ENCODE measurements at places on chromosomes 11 and 22.

GRCh38 chr11:17013548-17014320, 480 bp downstream of the PLEKHA7 start:
- DNase-seq: no peak

DNA sequence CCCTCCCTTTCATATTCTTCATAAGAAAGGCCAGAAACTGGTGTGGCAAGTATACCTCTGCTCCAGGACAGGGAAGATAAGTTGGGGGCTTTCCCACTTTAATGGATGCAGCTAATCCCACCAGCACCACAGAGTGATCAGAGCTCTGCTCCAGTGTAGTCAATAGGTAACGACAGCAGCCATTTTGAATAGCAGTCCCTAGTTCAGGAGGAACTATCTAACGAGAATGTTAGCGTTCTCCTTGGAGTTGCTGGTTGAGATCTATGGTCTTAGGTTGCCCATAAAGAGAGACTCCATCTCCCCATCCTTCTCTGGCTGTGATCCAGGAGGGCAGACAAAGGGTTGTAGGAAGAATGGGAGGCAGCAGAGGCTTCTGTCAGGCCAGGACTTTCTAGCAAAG, 64.0 kb upstream of the CCDC90B start:
- no peak for DNase-seq

GRCh38 chr11:70859180-70859579, 393.2 kb downstream of the SHANK2 start:
- DNase-seq: no peak

GRCh38 chr11:3022300-3022967, 30.3 kb upstream of the NAP1L4 start:
- DNase-seq: no peak

- no peak for DNase-seq
Observed at GRCh38 chr11:134476435-134477021, 64.5 kb upstream of the B3GAT1 start.

DNA sequence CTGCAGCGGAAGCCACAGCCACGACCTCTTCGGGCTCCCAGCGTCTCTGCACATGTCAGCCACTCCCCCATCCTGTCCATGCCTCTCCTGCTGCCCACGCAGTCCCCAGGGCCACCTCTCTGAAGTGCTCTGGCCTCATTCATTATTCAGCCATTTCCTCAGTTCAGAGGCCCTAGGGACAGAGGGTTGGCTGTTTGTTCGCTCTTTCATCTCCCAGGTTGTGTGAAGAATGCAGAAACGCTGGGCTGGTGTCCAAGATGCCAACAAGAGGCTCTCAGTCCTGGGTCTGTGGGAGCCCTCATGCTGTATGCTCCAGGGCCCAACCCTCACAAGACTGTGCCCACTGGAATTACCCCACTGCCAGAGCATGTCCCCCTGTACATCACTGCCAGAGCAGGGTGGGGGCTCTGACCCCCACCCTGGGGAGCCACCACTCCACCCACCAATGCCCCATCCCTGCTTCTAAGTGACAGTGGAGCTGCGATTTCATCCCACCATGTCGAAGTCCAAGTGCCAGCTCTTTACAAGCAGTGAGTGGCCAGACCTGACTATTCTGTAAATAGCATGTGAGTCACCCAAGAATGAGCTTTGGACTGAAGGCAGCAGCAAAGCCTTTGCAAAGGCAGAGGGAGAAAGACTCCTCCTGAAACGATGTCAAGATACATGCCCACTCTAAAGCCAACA, 209.6 kb downstream of the BUD13 start:
- no peak for DNase-seq

- no peak for DNase-seq
Observed at GRCh38 chr11:60528934-60529333, 13.7 kb downstream of the MS4A13 start.

- DNase-seq: no peak
Observed at GRCh38 chr11:116557282-116557681, 215.5 kb downstream of the BUD13 start.

- DNase-seq: no peak
Observed at GRCh38 chr11:117796872-117797529, at the start of gene DSCAML1. Gene DSCAML1, minus strand, starts transcription at chr11:117797216. Its CDS starts 137 bp downstream, at chr11:117797079.

DNA sequence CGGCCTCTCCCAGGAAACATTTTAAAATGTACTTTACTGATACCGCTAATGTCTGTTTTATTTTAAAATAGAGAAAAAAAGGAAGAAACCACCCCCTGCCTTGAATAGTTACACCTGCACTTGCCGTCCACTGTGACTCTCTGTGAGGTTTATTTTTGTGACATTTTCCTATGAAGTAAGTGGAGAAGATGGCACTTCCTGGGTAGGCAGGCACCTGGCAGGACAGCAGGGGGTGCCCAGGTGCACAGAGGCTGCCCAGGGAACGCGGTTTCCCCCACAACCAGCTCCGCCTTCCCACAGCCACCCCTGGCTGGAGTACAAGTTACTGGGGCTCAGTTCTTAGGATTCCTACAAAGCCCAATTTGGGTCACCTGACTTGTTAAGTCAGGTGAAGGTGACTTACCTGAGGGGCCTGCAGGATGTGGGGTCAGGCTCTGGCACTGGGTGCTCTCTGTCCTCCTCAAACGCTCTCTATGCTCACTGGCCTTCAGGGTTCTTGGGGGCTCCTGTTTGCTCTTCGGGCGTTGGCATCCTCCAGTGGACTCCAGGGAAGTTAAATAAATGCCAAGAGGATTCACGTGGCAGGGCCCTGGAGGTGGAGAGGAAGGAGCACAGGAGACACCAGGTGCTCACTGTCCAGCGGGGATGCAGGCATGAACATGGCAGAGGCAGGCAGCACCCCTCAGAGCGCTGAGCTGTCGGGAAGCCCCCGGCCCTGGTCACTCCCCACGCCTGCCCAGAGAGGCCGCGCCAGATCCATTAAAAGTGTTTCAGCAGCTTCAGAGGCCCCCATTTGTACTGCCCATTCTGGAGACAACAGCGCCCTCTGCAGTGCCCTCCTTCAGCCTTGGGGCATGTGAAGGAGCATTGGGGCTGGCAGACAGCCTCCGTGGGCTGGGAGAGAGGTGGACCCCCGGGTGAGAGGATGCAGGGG, 1021.2 kb downstream of the TBC1D22A start:
- no peak for DNase-seq

- no peak for DNase-seq
Observed at GRCh38 chr11:44483919-44484610, 81.4 kb upstream of the CD82 start.

GRCh38 chr22:42376711-42377554, 55.3 kb downstream of the NFAM1 start:
- DNase-seq: no peak

GRCh38 chr11:59145534-59145933, 2.9 kb downstream of the FAM111A start:
- DNase-seq: no peak

GRCh38 chr22:40838486-40838885, 18.0 kb downstream of the ST13 start:
- DNase-seq: no peak

DNA sequence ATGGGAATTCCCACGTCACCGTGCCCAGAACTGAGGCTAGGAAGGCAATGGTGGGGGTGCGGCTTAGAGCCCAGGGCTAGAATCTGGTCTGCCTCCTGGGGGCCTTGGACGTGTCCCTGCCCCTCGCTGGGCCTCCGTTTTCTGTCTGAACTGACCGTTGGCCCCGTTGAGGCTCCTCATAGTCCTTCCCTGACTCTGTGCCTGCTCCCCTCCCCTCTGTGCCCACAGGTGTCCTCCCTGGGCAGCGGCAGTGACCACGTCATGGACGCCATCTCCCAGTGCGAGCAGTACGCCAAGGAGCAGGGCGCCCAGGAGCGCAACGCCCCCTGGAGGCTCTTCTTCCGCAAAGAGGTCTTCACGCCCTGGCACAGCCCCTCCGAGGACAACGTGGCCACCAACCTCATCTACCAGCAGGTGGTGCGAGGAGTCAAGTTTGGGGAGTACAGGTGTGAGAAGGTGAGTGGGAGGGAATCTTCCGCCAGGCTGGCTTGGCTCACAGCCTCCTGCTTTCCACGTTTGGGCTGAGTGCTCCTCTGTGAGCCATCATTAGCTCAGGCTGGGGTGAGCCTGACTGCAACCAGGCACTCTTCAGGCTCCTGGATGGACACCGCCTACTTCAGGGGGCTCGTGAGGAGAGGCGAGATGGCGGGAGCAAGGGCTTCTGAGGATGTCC, 63.9 kb downstream of the MYO7A start:
- no peak for DNase-seq

DNA sequence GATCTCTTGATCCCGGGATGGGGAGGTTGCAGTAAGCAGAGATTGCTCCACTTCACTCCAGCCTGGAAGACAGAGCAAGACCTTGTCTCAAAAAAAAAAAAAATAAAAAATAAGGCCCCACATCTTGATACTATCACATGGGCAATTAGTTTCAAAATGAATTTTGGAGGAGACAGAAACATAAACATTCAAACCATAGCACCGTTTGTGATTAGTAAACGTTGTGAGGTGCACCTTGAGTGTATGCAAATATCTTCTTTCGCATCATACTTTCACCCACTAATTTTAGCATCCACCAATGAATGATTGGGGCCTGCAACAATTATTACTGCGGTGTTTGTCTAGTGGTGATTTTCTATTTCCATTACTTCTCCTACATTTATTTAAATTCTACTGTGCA, 11.0 kb upstream of the SPDYC start:
- no peak for DNase-seq

GRCh38 chr11:37503411-37504059, 905.5 kb upstream of the RAG2 start:
- no peak for DNase-seq

- no peak for DNase-seq
Observed at GRCh38 chr22:37747080-37747714, 50.3 kb downstream of the TRIOBP start.

DNA sequence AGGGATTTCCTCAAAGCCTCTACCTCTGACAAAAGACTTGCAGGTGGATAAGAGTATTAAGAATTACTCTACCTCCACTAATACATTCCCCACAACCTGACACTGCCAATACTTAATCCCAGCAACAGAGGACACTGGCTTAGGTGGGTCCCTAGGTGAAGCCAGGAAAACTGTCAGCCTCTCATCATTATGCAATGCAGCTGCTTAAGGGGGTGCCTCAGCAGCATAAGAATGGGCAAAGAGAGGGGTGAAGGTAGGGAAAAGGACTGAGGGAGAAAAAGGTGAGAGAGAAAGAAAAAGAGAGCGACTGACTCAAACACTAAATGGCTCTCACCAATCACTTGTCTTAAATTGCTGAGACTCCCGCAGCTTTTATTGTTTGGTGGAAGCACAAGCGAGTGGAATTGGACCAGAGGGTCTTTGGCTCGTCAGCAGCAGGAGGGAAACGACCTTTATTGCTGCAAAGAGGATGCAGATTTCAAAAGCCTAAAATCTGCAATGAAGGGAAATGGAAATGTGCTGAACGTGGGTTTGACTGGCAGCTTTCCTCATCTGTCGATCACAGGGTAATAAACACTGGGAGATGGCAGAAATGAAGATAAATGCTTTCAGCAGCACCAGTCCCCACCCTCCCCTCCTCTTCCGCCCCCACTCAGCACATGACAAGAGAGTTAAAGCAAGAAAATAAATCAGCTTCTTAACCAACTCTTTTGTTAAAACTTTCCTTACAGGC, 64.9 kb upstream of the CHRM4 start:
- DNase-seq: no peak

All from activated CD4-positive, CD25-positive, alpha-beta regulatory T cell (primary cell).